ENCODE measurements at places on chromosomes 3 and 15. TPM values are rescaled to one million over a fixed set of nuclear protein-coding genes. Genes with fewer than 3 reads are reported as not detected.

- no peak for DNase-seq
Observed at GRCh38 chr3:156787926-156788663, 38.1 kb upstream of the LEKR1 start.

- no peak for DNase-seq
Observed at GRCh38 chr3:45489730-45490309, 101.4 kb downstream of the LARS2 start.

DNA sequence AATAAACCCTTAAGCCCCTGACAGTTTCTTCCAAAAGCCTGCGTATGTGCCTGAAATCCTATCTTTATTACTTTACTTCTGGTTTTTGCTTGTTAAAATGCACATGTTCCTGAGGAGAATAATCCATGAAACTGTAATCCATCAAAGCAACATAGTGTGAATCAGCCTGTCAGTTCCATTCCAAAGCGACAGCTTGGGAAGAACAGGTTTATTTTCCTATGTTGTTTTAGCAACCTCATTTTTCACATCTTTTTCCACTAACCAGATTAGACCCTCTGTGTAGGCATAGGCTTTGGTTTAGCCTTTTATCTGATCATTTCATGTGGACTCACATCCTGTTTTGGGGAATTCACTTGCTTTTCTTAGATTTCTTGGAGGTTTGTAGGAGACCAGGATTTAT, 988.0 kb downstream of the SQOR start:
- DNase-seq = no peak

DNA sequence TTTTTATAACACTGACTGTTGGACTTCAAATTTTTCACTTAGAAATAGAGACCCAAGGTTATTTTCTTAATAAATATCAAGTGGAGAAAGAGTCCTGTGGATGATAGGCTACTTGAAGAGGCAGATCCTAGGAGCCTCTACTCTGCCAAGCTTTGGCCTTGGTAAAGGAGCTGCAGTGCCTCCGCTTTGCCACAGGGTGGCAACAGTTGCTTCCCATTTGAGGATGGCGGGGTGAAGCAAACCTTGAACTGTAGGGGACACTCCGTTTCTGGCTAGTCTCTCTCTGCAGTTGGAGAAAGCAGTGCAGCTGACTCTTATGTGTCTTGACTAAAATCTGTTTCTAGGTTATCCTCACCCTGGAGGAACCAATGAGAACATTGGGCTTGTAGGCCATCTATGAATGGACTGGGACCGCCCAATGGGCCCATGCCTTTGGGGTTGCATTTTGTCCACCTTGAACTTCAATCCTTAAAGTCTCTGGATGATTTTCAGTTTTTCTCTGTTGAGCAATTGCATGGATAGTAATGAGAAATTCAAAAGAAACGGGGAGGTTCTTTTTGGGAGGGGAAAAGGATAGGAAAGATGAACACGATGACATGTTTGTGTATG, 9.8 kb downstream of the SCG5 start:
- no peak for DNase-seq

GRCh38 chr3:145900056-145900829, 260.7 kb downstream of the PLOD2 start:
- no peak for DNase-seq

DNA sequence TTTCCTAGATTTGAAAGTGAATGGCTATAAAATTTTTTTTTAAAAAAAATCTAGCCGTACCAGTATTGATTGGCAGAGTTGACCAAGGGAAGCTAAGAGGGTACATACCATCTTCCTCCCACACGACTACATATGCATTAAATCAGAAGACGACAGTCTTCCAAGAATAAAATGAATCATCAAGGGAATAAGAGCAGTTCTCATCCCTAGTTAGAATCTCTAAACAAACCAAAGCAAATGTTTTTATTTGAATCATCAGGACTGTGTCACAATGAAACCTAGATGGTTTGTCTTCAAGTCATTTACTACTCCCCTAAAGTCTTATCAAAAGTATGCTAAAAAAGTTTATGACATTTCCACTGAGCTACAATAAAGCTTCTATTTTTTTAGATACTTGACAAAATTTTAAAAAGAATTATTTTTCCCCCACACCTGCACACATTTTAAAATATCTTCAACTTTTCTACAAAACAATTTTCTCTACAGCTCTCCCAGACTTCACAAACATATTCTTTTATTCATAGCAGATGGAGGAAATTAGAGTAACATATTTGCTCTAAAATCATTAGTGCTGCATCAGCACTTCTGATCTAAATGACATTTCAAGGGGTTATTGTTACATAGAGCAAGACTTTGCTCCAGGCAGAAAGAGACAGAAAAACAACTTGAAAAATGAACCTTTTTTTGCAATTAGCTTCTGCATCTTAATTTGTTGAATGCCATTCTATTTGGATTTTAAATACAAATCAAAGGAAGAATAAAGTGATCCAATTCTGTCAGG, 547.1 kb downstream of the FHIT start:
- no peak for DNase-seq

GRCh38 chr3:23915537-23916108, 1.2 kb downstream of the NKIRAS1 start:
- no peak for DNase-seq

GRCh38 chr15:50134524-50135024, 15.5 kb upstream of the ATP8B4 start:
- no peak for DNase-seq

- DNase-seq = no peak
Observed at GRCh38 chr3:118688396-118688884, 346.2 kb downstream of the IGSF11 start.

GRCh38 chr3:126034481-126035361, 49.2 kb downstream of the SLC41A3 start:
- peak; percentile 55 for DNase-seq

- DNase-seq = no peak
Observed at GRCh38 chr3:4708230-4708629, 215.1 kb downstream of the ITPR1 start.

DNA sequence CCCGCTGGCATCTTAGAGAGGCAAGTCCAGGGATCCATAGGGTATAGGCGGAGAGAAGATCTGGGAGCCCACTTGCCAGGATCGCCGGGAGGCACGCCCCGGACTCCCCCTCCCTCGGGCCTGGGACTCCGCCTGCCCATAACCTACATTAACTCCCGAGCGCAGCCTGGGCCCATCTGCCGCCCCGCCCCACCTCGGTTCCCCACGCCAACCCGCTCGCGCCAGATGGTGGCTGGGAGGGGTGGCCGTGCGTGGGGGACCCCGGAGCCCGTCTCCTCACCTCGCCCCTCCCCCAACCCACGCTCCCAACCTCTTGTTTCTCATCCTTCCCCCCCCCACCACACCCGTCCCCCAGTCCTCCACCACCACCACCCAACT, 1.7 kb upstream of the DLL4 start:
- no peak for DNase-seq

- no peak for DNase-seq
Observed at GRCh38 chr3:25872200-25872877, 82.4 kb downstream of the OXSM start.

DNA sequence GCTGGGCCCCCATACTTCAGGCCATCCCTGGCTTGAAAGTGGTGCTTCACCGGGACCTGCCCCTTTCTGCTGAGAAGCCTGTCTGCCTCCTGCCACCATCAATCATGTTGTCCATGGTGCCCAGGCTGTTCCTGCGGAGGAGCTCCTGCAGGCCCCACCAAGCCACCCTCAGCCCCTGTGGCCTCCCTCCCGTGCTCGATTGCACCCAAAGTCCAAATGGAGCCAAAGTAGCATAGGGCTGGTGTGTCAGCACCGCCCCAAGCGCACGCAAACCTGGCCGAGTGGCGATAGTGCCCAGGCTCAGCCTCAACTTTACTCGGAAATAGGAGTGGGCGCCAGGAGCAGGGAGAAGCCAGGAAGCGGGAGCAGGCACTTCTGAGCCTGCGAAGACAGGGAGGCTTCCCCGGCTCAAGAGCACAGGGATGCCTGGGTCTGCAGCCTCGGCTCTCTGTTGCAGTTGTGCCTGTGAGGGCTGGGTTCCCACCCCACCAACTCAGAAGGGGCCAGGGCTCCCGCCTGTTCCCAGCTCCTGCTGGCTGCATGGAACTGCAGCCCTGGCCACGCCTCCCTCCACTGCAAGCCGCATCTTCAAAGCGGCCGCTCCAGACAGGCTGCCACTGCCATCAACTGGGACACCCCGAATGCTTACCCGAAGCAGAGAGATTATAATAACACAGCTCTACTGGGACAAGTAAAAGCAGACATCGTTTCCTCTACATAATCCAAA, 203.0 kb downstream of the ARRDC4 start:
- DNase-seq = no peak

- no peak for DNase-seq
Observed at GRCh38 chr3:185021256-185021655, 131.6 kb downstream of the C3orf70 start.

DNA sequence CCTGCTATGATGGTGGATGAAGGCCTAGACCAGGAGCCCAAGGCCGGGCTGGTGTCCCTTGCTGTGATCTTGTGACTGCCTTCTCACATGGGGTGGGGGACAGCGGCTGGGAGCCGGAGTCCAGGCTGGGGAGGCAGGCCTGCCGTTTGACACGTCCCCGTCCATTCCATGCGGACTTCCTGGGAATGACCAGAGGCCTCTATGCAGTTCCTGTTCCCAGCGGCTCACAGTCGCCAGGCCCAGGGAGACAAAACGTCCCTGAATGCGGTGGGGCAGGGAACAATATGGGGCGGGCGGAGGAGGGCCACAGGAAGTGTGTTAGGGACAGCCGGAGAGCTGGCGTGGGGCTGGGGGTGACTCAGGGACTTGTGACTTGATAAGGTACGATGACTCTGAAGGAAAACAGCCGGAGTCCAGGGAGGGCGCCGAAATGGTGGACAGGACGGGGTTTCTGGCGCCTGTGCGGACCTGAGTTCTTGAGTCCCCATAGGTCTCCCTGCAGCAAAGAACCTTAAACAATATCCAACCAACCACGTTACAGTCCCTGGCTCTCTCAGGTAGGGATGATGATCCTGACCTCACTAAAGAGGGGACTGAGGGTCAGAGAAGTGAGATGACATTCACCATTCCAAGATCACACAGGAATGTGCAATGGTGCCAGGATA, 40.5 kb upstream of the SMAD6 start:
- peak; percentile 80 for DNase-seq

DNA sequence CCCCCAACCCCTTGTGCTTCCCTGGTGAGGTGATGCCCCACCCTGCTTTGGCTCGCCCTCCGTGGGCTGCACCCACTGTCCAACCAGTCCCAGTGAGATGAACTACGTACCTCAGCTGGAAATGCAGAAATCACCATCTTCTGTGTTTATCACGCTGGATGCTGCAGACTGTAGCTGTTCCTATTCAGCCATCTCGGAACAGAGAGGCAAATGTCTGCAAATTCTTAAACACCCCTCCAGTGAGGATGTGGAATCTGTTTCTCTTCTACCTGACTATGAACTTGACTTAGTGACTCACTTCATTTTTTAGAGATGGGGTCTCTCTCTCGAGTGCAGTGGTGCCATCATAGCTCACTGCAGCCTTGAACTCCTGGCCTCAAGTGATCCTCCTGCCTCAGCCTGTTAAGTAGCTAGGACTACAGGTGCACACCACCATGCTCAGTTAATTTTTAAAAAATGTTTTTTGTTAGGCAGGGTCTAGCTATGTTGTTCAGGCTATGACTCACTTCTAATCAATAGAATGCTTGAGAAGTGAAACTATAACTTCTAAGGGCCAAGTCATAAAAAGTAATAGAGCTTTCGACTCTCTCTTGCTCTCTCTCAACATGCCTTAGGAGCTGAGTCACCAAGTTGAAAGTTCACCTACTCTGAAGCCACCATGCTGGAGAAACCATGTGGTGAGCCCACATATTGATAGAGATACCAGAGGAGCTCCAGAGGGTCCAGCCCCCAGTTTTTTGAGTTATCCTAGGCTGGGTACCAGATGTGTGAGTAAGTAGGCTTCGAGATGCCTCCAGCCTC, 11.5 kb upstream of the PARP14 start:
- DNase-seq = no peak

DNA sequence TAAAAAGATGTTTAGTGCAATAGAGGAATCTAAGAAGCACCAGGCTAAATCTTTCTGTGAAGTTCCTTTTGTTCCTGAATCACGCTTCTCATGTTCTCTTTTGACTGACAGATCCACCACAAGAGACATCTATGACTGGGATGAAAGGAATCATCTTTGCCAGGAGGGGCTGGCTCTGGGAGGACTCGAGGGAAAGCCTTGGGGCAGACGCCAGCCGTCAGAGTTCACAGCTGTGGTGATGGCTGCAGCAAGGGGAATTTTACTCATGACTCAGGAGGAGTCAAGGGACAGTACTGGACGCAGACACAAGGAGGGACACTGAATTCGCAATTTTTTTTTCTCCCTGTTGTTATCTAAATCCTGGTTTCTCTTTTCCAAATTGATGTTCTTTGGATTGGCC, 38.7 kb downstream of the C3orf38 start:
- DNase-seq = peak; percentile 61

DNA sequence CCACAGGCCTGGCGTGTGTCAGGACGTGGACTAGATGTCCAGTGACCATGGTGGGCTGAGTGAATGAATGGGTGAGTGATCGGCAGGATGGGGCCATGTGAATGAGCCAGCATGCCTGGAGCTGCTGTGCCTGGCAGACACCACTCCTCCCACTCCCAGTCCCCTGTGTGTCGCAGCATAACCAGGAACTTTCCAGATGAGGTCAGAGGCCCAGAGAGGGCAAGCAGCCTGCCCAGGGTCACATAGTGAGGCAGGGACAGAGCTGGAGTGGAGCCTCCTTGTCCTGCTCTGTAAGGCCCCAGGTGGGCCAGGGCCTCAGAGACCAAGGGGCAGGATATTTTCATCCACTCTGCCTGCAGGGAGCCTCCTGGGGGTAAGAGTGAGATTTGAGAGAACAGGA, 6.4 kb downstream of the IQSEC1 start:
- no peak for DNase-seq

DNA sequence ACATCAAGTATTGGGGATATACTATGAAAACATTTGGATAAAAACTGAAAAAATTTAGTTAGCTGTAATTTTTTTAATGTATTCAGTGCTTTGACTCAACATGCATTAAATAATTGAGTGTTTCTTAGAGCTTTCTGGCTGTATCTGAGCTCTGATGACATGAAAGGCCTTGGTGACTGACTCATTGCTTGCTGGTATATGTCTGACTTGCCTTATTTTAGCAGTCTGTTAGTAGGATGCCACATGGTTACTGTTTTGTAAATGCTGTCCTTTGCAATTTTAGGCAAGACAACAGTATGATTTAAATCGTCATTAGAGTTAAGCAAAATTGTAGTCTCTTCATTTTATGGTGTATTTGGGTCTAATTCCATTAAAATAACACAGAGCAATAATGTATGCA, 199.2 kb downstream of the GHSR start:
- DNase-seq = no peak

The PDCD10 gene
- 31.2 TPM for total RNA-seq

The CSPG4 gene
- 7.8 TPM for total RNA-seq

The SCAMP5 gene
- 1.9 TPM for total RNA-seq

The SUSD5 gene
- 2.8 TPM for total RNA-seq

The ANKUB1 gene
- total RNA-seq = not detected

The TTLL3 gene
- total RNA-seq = 10.6 TPM

The GOLGA8H gene
- not detected for total RNA-seq

The INO80 gene
- total RNA-seq = 10.7 TPM

The PLAAT1 gene
- 4.2 TPM for total RNA-seq

The NANOGP8 gene
- not detected for total RNA-seq

The IQCB1 gene
- 6.3 TPM for total RNA-seq

The CFAP91 gene
- 0.70 TPM for total RNA-seq

All from Right ventricle myocardium inferior (tissue), 1 donor.